Adrenal gland (tissue), 19 donors: ENCODE measurements at places on chromosomes 13 and 19.

- DNase-seq = no peak
Observed at GRCh38 chr13:42820451-42820850, 39.1 kb downstream of the FAM216B start.

DNA sequence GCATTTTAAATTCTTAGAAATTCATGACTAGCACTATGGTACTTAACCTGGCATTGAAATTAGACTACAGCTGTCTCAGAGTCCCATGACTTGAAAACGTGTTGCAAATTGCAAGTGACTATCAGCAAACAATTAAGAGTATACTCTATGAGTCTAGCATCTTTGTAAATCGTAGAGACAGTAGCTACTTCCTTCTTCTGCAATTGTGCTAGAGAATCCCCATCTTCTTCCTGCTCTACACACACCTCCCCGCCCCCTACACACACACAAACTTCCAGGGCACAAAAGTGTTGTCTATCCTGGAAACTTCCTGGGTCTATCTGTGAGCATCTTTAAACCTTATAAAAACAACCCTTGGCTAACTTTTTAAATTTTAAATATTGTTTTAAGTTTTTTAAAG, 35.2 kb upstream of the MIR17HG start:
- no peak for DNase-seq

DNA sequence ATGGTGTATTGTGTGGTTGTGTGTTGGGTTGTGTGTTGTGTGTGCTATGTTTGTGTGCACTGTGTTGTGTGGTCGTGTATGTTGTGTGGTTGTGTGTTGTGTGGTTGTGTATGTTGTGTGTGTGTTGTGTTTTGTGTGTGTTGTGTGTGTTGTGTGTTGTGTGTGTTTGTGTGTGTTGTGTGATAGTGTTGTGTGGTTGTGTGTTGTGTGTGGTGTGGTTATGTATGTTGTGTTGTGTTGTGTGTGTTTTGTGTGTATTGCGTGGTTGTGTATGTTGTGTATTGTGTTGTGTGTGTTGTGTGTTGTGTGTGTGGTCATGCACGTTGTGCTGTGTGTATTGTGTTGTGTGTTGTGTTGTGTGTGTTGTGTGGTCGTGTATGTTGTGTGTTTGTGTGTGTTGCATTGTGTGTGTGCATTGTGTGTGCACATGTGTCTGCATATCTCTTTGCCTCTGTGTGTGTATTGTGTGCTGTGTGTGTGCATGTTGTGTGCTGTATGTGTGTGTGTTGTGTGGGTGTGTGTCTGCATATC, 2.9 kb downstream of the C3 start:
- no peak for DNase-seq

DNA sequence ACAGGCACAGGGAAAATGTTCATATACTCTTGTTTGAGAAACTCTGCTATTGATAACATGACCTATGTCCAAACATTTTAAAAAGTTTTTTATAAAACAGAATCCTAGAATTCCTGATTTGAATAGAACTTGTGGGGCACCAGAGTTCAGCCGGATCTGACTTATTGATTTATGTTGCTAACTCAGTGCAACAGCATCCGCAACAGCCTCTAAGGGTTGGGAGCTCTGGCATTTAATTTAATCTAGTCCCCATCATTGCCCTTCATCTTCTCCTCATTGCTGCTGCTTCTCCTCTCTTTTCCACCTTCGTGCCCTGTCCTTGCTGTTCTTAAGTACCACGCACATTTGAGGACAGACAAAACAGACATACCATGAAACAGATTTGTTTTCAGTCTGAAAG, 214.5 kb downstream of the FGF14 start:
- DNase-seq = no peak

DNA sequence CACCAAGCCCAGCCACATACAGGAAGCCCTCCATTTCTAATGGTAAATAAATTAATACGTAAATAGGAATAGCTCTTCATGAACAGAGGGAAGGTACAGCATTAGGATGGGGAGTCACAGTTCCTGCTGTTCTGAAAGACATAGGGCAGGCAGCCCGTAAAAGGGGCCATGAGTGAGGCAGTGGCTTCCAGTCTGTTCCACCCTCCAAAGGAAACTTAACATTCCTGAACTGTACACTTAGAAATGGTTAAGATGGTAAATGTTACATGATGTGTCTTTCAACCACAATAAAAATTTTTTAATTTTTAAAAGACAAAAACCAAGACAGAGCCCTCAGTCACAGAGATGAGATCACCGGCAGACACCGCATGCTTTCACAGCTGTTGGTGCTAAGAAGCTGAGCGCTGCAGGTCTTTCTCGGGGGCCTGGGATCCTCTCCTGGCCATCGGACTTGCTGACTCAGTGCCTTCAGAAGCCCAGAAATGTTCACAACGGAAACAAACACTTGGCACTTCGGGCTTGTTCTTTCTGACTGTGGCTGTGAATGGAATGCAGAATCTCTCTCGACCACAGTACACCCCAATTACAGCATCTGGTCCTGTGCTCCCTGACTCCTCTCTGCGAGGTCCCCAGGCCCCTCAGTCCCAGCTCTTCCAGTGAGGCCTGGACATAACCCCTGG, 36.4 kb downstream of the EPS15L1 start:
- peak; percentile 32 for DNase-seq

DNA sequence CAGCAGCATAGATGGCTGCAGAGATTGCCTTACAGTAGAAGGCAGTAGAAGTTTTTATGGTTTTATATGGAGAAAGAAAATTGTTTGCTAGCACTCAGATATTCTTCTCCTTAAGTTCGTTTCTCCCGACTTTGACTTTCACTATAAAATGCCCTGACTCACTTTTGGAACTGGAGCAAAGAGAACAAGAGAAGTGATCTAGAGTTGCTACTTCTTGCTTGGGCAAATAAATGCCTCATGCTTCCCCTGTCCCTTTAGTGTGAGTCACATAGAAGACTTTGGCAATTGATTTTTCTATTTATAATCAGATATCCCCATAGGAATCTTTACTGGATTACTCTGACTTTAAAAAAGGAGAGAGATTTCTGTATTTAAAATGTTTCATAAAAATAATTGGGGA, 46.9 kb downstream of the ITGBL1 start:
- DNase-seq = no peak
